ENCODE measurements at places on chromosomes 3 and 15.

- DNase-seq: no peak
These were observed 139.7 kb upstream of the COL8A1 start for GRCh38 chr3:99498550-99499234.

- DNase-seq: no peak
These were observed 139.7 kb downstream of the CD47 start for GRCh38 chr3:107951126-107951525.

- DNase-seq: no peak
These were observed 1100.4 kb downstream of the ROBO2 start for GRCh38 chr3:78140274-78140673.

DNA sequence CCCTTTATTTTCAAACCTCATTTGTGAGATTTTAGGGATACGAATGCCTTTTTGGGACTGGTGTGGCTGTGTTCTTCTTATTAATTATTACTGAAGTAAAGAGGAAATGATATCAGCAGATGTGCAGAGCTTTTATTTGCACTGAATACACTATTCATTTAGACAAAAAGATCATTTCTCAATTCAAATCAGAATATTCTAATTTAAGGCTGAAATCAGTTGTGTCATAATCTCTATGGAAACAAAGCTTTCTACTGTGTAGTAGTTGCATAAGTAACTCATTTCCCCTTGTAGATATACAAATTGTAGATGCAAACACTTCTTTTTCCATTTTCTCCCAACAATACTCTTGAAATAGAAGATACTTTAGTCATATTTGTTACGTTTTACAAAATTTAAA is 56.0 kb downstream of the PDE8A start:
- no peak for DNase-seq

DNA sequence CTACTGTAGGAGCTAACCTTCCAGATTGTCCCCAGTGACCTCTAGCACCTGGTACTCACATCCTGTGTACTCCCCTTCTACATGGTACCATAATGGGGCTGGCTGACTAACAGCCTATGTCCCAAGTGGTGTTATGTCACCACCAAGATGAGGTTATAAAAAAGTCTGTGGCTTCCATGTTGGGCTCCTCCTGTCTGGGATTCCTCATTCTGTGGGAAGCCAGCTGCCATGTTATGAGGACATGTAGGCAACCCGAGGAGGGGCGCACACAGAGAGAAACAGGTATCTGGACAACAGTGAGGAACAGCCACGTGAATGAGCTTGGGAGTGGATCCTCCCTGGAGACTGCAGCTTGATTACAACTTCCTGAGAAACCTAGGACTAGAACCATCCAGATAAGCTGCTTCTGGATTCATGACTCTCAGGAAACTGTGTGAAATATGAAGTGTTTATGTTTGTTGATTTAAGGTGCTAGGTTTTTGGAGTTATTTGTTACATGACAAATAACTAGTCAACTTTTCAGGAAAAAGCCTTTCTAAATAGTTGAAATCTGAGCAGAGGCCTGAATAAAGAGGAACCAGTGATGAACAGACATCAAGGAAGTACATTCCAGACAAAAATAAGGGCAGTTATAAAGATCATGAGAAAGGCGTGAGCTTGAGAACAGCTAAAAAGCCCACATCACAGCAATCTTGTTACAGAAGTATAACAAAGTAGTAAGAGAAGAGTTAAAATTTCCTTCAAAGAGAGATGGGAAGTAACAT is 21.7 kb downstream of the GOLIM4 start:
- DNase-seq: no peak

GRCh38 chr3:147513785-147514184 is 104.6 kb downstream of the ZIC1 start:
- DNase-seq: no peak

GRCh38 chr3:118298133-118298532 is 736.5 kb downstream of the IGSF11 start:
- DNase-seq: no peak

- no peak for DNase-seq
These were observed 28.0 kb downstream of the MYZAP start for GRCh38 chr15:57619746-57620145.

- DNase-seq: no peak
These were observed 88.1 kb downstream of the RTP4 start for GRCh38 chr3:187456250-187456649.

GRCh38 chr3:179260949-179261765 is 10.2 kb upstream of the KCNMB3 start:
- no peak for DNase-seq

GRCh38 chr15:52486003-52486996 is 42.4 kb downstream of the MYO5A start:
- no peak for DNase-seq

DNA sequence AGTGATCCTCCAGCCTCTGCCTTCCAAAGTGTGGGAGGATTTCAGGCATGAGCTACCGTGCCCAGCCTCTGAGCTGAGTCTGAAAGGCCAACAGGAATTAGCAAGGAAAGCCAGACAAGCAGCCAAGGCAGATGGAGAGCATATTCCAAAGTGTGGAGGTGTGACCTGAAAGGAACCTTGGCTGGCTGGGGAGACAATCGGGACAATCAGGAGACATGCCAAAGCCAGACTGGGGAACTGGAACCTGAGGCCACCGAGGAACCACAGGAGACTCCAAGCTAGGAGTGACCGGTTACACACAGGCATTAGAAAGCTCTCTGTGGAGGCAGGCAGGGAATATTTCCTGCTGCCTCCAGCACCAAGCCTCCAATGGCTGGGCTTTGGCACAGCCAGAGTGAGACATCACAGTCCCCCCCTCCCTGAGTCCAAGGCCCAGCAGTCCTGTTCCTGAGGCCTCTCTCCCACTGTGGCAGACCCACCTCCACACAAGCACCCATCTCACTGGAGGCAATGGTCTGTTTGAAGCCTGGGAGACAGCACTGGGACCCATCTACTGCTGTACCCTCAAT is 4.5 kb upstream of the C15orf39 start:
- DNase-seq: no peak

- no peak for DNase-seq
These were observed 35.3 kb downstream of the ARHGEF26 start for GRCh38 chr3:154156530-154156929.

DNA sequence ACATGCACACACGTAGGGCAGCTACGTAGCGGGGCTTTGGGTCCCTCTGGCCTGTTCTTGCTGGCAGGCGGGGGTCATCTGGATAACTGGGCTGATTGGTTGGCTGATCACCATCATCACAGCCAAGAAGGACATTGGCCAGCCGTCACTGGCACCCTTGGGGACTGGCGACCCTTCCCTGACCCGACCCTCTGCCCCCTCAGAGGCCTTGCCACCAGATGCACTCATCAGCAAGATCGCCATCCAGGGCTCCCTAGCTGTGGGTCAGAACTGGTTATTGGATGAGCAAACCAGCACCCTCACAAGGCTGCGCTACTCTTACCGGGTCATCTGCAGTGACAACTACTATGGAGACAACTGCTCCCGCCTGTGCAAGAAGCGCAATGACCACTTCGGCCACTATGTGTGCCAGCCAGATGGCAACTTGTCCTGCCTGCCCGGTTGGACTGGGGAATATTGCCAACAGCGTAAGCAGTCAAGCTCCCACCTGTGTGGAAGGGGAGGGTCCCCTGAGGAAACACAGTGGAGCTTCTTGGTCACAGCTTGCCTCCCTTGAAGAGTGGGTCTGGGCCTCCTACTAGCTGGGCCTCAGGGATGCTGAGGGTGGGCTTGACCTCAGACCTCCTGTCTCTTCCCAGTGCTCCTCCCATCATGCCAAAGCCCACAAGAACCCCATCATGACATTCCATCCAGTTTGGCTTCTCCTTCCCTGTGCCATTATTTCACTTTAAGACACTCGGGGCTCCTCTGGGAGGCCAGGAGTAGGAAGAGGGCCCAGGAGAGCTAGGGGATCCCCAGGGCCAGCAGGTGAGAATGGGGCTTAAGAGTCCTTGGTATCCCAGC is 2.4 kb downstream of the DLL4 start:
- no peak for DNase-seq

- DNase-seq: no peak
These were observed 7.6 kb downstream of the MYO9A start for GRCh38 chr15:72110355-72110754.

GRCh38 chr3:50433954-50434353 is 69.5 kb downstream of the CACNA2D2 start:
- no peak for DNase-seq

- peak; percentile 14 for DNase-seq
These were observed 8.9 kb downstream of the DNAJC19 start for GRCh38 chr3:180980611-180981010.

GRCh38 chr3:133117342-133117741 is 79.2 kb downstream of the TMEM108 start:
- DNase-seq: no peak

DNA sequence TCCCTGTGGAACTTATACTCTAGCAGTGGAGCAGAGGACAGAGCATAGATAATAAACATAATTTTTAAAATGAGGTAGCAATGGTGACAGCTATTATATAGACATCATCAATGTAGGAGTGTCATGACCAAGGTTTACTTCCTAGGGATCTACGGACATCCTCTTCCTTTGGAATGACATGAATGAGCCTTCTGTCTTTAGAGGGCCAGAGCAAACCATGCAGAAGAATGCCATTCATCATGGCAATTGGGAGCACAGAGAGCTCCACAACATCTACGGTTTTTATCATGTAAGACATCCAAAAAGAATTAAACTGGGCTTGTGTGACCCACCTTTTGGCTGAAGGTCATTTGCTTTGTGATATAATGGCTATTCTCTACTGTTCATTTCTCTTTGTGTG is 30.1 kb upstream of the CAPN3 start:
- DNase-seq: no peak

Data from AG04449 (cell line).